ENCODE measurements at places on chromosomes 5 and 9.

DNA sequence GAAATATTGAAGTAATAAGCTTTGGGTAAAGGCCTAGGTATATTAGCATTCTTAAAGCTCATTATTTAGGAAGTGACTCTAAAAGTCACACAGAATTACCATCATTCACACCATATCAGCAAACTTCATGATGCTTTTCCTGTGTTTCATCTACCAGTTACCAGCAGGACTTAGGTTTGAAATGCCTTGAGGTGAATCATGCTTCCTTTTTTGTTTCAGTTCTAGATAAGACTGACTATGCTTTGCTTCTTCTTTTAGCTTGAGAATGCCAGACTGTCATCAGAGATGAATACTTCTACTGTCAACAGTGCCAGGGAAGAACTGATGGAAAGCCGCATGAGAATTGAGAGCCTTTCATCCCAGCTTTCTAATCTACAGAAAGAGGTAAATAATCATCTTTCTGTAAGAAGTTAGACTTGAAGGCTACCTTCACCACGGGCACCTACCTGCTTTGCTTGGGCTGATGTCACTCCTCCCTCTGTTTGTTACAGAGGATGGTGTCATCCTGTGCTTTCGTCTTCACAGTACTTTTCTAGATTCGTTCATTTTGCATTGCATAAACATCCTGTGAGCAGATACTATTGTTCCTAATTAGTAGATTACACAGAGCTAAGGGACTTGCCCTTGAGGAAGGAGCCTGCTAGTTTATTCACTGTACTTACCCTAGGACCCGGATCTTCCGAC, 34.7 kb downstream of the LMNB1 start:
- DNase-seq = no peak

GRCh38 chr5:166346726-166347374, 1944.6 kb upstream of the WWC1 start:
- DNase-seq = no peak

GRCh38 chr9:90107040-90107725, 502.4 kb downstream of the GADD45G start:
- DNase-seq = no peak

GRCh38 chr5:41176952-41177351, 36.4 kb downstream of the C6 start:
- DNase-seq = no peak

- DNase-seq = no peak
Measured at GRCh38 chr9:99491408-99492158, 269.5 kb downstream of the SEC61B start.

DNA sequence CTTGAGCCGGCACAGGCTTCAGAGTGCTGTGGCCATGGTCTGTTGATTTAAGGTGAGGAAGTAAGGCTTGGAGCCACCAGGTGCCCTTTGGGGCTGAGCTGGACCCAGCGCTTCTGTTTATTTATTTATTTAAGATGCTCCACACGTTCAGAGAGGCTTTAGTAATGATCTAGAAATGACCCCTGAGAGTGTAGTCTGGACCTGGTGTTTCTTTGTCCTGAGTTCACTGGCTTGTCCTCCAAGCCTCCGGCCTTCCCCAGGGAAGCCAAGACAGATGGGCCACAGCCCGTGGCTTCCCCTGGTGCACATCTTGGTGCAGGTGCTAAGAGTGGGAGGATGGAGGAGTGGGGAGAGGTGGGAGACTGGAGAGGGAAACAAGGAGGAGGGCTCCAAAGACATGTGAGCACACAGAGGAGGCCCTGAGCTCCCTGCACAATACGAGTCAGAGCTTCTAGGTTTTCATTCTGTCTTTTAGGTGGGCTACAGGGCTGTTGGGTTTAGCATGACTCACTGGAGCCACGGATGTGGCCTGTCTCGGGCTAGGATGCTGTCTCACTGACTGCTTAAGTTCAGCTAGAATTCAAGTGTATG, 56.9 kb downstream of the AHRR start:
- no peak for DNase-seq

GRCh38 chr5:59152701-59153245, 569.9 kb downstream of the RAB3C start:
- no peak for DNase-seq

Data from HepG2 (cell line).